ENCODE measurements at places on chromosomes 2 and 18.
A peak's percentile ranks its signal among the peaks of the same experiment; 100 is the strongest.

DNA sequence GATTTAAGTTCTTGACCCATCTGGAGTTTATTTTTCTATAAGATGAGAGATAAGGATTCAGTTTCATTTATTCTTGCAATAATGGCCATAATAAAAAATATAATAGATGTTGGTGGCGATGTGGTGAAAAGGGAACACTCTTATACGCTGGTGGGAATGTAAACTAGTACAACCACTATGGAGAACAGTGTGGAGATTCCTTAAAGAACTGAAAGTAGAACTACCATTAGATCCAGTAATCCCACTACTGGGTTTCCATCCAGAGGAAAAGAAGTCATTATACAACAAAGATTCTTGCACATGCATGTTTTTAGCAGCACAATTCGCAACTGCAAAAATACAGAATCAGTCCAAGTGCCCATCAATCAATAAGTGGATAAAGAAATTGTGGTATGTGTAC is 1040.5 kb upstream of the GYPC start:
- DNase-seq = no peak

DNA sequence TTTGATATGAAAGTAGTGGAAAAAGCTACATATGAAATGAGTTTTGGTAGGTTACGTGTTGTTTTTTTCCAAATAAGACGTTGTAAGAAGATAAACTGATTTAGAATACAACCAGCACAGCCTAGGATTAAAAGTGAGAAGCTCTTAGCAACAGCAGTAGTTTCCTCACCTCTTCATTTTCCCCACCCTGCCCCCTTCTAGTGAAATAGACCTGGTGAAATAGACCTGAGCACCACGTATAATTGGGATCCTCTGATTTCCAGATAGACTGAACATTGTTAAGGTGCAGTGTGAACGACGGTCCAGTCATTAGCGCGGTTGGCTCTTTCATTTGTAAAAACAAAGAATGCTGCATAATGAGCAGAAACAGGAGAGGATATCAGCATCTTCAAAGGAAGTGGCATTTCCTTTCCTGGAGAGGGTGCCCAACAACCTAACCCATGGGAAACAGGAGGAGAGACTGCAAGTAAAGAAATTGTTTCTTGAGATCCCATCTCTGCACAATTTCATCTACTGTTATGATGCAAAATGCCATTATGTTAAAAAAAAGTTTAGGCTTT is 114.3 kb downstream of the FIGN start:
- no peak for DNase-seq

GRCh38 chr2:204452464-204453023 is 92.7 kb upstream of the PARD3B start:
- DNase-seq = no peak

DNA sequence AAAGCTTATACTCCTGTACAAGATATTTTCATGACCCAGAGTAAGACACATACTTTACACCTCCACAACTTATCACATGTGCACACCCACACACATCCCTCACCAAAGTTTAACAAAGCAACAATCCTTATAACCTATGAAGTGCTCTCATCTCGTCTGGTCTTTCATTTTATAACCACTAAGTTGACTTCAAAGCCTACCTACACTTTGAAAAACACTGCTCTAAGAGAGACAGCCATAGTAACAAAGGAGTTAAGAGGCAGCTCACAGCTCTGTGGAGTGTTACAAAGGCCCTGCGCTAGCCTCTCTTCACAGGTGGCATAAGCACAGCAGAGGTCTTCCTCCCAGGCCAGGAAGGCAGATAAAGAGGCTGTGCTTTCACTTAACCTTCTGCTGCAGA is 69.7 kb upstream of the TMEM200C start:
- no peak for DNase-seq

- no peak for DNase-seq
These were observed 18.5 kb upstream of the IGFBP5 start for GRCh38 chr2:216713691-216714336.

DNA sequence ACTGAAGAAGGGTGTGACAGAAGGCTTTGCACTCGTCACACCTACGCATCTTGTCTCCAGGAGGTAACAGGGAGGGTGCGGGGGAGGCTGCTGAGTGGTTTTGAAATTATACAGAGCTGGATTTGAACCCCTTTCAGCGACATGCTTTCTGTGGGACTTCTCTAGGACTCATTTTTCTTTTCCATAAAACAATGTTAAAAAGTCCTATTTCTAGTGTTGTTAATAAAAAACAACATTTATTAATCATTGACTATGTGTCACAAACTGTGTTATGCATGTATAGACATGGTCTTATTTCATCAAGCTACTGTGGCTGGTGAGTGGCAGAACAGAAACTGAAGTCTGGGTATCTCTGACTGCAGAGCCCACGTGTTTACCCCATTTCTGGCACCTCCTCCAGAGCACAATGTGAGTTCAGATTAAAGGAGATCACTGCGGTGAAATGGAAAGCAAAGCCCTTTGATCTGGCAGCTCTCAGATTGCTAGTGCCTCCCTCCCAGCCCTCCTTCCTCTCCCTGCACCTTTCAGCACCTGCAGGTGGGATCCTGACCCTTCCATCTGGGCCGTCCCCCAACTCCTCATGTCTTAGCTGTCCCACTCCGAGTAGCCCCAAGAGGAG is 315.5 kb upstream of the MYT1L start:
- DNase-seq = peak; percentile 32

- no peak for DNase-seq
These were observed 77.2 kb downstream of the TCF4 start for GRCh38 chr18:55510809-55511208.

DNA sequence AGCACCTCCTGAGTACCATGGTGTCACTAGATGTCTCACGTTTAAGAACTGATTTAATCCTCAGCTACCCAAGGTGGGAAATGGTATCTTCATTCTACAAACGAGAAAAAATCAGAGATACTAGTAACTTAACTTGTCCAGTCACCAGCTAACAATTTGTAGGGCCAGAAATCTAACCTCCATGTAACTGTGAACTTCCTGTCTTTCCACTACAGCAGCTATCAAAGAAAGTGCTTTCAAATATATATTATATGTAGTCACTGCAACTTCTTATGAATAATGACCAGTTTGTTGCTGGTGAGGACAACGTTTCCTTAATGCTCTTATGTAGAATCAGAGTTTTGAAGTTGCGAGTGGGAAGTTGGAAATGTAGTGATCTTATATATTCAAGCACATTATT is 1.9 kb downstream of the REV1 start:
- DNase-seq = no peak

DNA sequence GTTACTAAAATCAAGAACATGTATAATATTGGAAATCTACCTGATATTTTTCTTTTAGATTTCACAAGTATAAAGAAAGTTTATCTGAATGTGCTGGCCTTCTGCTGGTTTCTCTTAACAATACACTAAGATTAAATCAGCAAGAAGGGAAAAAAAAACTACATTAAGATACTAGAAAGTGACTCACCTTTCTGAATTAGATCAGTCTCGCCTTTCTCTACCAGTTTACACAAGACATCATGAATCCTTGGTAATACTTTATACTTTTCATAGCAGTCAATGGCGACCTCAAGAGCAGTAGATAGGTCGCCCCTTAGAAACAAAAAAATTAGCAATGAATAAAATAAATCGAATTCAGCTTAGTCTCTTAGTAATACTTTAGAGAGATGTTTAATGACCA is 61.2 kb downstream of the LRPPRC start:
- no peak for DNase-seq

GRCh38 chr2:45986509-45986908 is 310.7 kb upstream of the EPAS1 start:
- DNase-seq = no peak

Data from stimulated activated CD4-positive, alpha-beta T cell treated with anti-CD3 and anti-CD28 coated beads, Interleukin-4, amount 100 ng/mL, for 48 hours (primary cell).